ENCODE measurements at places on chromosomes 16 and 17. TPM values are rescaled to one million over a fixed set of nuclear protein-coding genes. Genes with fewer than 3 reads are reported as not detected.

The CHRNB1 gene
- total RNA-seq, result 10.7 TPM

The TK2 gene
- 23.6 TPM for total RNA-seq

The MT3 gene
- 1.1 TPM for total RNA-seq

The KLHL10 gene
- total RNA-seq, result 0.48 TPM

The KIF2B gene
- not detected for total RNA-seq

The ZP2 gene
- total RNA-seq, result 0.90 TPM

The SEC14L5 gene
- 0.42 TPM for total RNA-seq

DNA sequence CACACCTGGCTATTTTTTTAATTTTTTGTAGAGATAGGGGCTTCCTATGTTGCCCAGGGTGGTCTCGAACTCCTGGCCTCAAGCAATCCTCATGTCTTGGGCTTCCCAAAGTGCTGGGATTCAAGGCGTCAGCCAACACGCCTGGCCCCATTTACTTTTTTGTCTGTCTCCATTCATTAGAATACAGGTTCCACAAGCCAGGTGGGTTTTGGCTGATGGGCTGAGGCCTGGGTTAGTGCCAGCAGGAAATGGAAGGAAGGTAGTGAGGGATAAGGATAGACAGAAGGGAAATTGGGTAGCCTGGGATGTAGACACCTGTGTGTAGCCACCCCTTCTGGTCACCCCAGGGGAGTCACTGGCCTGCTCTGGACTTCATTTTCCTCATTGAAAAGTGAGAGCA, 4.4 kb upstream of the IL27 start:
- DNase-seq, result no peak

- no peak for DNase-seq
Measured at GRCh38 chr16:25030420-25031131, 15.4 kb upstream of the ARHGAP17 start.

GRCh38 chr17:72126575-72127486, 6.0 kb downstream of the SOX9 start:
- no peak for DNase-seq

GRCh38 chr16:10466861-10467260, 81.0 kb downstream of the ATF7IP2 start:
- DNase-seq, result no peak

DNA sequence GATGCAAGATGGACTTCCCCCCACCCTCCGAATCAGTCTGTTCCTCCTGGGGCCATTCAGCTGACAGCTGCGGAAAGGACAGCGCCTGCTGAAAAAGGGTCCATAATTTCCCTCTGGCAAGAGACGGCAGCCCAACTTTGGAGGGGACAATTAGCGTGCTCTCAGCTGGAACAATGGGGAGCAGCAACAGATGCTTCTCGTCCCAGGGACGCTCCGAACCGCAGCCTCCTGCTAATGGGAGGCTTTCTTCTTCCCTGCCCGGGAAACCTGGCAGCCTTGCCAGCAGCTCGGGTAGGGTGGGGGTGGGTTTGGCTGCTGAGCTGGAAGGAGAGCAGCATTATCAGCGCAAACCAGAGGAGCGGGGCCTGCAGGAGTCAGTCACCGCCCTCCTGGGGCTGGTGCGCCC, 500.0 kb upstream of the SALL1 start:
- DNase-seq, result peak; percentile 17

DNA sequence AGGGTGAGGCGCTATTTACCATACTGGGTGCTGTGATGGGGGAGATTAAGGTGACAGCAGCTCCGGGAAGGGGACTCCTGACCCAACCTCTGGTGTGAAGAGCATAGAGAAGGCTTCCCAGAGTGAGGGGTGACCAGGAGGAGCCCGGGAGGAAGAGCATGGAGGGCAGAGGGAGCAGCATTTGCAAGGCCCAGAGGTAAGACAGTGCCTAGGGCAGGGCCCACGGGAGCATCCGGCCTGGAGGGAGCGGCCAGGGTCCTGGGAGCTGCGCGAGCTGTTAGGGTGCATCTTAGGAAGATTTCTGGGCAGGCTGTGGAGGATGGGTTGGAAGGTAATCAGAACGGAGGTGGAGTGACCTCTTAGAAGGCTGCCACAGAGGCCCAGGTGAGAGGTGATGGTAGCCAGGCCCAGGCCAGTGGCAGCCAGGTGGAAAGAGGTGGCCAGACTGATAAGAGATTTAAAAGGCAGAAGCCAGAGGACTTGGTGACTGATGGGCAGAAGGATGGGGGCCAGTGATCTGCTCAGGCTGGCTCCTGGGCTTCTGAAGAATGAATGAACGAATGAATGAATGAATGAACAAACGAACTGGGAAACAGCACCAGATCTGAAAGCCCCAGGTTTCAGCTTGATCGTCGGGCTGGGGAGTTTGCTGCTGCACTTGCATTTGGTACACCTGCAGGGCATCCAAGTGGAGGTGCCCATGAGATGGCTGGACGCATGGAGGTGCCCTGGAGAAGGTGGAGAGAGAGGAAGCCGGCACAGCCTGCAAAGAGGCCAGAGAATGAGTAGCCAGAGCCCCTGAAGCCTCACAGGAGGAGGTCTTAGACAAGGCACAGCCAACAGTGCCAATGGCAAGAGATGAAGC, 13.0 kb upstream of the TMEM92 start:
- DNase-seq, result no peak

- DNase-seq, result no peak
Measured at GRCh38 chr17:58202859-58203258, 10.3 kb downstream of the EPX start.

DNA sequence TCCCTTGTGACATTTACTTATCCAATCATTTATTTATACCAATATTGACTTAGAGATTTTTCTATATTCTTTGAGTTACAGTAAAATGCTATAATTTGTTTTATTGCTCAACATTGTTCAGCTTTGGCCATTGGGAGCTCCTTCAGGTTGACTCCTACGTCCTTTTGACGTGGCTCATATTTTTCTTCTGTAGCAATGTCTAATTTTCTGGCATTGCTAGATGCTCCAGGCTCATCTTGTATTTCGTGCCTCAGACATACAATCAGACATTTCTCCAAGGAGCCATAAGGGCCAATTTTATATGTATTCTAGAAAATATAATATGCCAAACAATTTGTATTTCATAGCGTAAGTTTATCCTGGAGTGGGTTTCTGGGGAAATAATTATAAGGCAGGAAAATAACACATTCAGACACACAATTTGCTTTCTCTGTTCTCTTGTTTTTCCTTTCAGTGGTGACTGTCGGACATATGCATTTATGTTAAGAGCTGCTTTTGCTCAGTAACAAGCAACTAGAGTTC, 355.1 kb upstream of the MON1B start:
- DNase-seq, result no peak

DNA sequence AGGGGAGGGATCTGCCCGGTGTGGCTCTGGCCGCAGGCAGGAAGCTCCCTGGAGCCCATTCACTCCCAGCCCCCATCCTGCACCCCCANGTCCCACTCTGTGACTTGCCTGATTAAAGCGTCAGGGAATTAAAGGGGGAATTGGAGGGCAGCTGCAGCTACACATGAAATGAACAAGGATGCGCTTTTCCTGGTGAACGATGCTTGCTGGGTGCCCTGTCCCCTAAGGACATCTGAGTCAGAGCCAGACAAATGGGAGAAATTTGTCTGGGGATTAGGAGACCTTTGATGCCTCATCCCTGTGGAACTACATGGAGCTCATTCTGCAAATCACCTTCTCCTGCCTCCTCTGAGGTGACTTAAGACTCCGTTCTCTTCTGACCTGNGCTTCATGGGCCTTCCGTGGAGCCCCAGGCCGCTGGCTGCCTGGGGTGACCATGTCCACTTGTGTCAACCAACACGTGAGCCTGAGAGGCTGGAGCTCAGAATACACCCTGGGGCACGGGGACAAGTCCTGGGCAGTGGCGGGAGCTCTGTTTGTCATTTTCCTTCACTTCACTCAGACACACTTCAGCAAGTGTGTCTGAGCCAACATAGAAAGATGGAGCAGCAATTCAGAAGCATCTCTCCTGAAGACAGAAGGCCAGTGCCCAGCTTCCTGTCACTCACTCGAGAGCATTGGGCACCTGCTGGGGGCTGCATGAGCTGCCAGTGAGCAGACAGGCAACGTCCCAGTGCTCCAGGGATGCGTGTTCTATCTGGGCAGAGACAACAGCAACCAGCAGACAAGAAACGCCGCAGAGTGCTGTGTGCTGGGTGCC, 54.1 kb downstream of the METRNL start:
- DNase-seq, result no peak
